ENCODE measurements at places on chromosomes 16 and 17.

GRCh38 chr16:58744497-58744896 lies 10.4 kb upstream of the GOT2 start:
- no peak for DNase-seq

DNA sequence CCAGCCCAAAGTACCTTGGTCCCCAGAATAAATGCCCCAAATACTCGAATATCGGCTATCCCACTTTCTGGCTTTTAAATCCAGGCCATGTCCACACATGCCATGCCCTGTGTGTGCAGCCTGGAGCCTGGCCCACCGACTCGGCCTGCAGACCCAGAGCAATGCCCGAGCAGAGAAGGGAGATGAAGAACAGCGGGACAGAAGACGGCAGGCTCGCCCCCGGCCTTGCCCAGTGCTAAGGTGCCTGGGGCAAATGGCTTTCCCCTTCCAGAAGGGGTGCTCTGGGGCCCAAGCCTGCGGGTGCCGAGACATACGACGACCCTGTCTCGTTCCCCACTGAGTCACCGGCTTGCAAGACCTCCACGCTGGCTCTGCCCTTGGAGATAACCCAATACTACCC lies 8.0 kb downstream of the CLUH start:
- no peak for DNase-seq

DNA sequence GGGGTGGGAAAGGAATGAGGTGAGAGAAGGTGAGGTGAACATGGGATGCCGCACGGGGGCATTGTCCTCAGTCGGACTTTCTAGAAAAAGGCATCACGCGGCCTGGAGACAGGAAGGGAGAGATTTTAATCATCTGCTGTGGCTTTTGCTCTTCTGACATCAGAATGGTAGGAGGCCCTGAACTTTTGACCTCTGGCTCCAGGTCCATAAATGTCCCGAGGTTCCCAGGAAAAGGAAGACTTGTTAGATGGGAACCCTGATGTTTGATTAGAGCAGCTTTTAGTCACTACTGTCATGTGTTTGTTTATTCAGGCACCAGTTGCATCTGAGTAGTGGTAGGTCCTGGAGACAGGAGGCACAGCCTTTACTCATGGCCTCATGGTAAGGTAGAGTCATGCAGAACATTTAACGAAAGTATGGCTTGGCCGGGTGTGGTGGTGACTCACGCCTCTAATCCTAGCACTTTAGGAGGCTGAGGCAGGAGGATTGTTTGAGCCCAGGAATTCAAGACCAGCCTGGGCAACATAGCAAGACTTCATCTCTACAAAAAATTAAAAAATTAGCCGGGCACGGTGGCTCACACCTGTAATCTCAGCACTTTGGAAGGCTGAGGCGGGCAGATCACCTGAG lies 203.1 kb downstream of the MSI2 start:
- no peak for DNase-seq

GRCh38 chr17:40402668-40403067 lies 15.0 kb downstream of the TOP2A start:
- DNase-seq: no peak

- DNase-seq: no peak
Measured at GRCh38 chr16:78323315-78323714, 223.9 kb downstream of the WWOX start.

- DNase-seq: no peak
Measured at GRCh38 chr17:76897023-76897422, 28.8 kb downstream of the MGAT5B start.

DNA sequence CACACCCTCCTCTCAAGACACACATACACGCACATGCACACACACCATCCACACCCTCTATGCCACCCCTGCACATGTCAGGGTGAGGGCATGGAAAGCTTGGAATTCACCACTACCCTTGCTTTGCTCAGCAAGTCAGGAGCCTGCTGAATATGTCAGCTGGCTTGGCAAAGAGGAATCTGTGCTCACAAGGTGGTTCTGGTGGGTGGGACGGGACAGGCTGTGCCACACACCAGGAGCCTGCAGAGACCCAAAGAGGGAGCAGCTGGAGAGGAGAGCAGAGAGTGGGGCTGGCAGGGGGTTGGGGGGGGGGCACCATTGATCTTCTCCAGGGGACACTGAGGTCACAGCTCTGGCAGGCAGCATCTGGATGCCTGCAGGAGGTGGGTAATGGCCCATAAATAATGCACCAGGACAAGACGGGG lies 48.7 kb upstream of the NDRG4 start:
- no peak for DNase-seq

GRCh38 chr17:35129154-35129972 lies 7.9 kb downstream of the FNDC8 start:
- no peak for DNase-seq

- no peak for DNase-seq
Measured at GRCh38 chr17:57354673-57355072, 98.3 kb downstream of the MSI2 start.

Data from WTC11 (cell line).